ENCODE measurements at places on chromosomes 11 and 22.
A peak's percentile ranks its signal among the peaks of the same experiment; 100 is the strongest.

GRCh38 chr11:95095858-95096587 lies 6.4 kb downstream of the ENDOD1 start:
- DNase-seq = peak; percentile 7

DNA sequence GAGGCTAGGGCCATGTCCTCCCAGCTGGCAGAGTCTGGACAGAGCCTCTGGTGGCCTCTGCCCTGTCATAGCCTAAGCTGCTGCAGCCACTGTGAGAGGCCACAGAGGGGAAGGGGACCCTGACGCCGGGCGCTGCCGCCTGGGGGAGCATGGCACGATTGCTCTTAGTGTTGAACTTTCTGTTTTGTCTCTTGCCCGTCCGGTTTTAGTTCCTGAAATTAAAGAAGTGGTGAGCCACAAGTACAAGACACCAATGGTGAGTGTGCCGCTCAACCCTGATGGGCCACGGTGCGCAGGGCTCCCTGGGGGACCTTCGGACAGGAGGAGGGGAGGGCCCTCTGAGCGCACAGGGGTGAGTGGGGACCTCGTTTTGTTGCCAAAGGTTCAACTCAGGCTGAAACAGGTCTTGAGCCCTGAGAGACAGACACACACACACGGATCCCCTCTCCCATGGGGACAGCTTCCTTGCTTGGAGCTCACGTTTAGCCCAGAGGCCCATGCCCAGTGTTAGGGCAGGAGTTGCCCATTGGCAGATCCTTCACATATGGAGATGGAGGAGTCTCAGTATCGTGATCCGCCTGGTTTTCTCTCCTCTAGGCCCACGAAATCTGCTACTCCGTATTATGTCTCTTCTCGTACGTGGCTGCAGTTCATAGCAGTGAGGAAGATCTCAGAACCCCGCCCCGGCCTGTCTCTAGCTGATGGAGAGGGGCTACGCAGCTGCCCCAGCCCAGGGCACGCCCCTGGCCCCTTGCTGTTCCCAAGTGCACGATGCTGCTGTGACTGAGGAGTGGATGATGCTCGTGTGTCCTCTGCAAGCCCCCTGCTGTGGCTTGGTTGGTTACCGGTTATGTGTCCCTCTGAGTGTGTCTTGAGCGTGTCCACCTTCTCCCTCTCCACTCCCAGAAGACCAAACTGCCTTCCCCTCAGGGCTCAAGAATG lies 23.8 kb downstream of the MYBPC3 start:
- DNase-seq = no peak

GRCh38 chr11:72224564-72225410 lies at the start of gene INPPL1:
INPPL1 (plus strand) TSS chr11:72224767; CDS start chr11:72224985, 218 bp downstream.
- peak; percentile 44 for DNase-seq

- no peak for DNase-seq
These were observed 4.3 kb upstream of the TSKU start for GRCh38 chr11:76778874-76779273.

DNA sequence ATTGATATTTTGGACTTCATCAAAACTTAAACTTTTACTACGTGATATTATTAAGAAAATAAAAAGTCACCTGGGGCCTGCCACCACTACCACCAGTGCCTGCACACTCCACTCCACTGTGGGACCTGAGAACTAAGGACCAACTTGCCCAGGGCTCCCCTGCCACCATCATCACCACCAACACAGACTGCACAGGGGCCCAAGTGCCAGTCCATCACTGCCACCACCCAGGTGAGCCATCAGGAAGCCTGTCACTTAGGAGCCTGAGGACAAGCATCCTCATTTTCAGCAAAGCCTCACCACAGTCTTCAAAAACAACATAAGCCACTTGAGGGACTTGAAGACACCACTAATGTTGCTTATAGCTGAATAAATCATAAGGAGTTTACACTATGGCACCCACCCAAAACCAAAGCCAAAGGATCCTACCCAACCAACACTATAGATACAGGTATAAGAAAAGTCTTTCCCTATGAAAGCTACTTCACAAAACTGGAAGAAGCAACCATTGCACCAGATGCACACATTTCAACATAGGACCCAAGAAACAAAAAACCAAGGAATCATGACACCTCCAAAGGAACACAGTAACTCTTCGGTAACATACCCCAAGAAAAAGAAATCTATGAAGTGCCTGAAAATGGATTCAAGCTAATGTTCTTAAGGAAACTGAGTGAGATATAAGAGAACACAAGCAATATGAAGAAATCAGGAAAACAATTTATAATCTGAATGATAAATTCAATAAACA lies 73.6 kb upstream of the GNAZ start:
- DNase-seq = no peak

- no peak for DNase-seq
These were observed 10.5 kb upstream of the MFNG start for GRCh38 chr22:37496651-37497050.

Measured in CD4-positive, alpha-beta T cell treated with Interleukin-10 for 1 hour (primary cell).